ENCODE measurements at places on chromosomes 5 and 9.

GRCh38 chr9:99135456-99135855 lies 30.5 kb downstream of the TGFBR1 start:
- no peak for DNase-seq

GRCh38 chr9:1702701-1703100 lies 312.4 kb upstream of the SMARCA2 start:
- no peak for DNase-seq

GRCh38 chr9:38761999-38762398 lies 42.1 kb upstream of the FAM240B start:
- no peak for DNase-seq

- no peak for DNase-seq
These were observed 89.6 kb downstream of the EFNA5 start for GRCh38 chr5:107580889-107581820.

DNA sequence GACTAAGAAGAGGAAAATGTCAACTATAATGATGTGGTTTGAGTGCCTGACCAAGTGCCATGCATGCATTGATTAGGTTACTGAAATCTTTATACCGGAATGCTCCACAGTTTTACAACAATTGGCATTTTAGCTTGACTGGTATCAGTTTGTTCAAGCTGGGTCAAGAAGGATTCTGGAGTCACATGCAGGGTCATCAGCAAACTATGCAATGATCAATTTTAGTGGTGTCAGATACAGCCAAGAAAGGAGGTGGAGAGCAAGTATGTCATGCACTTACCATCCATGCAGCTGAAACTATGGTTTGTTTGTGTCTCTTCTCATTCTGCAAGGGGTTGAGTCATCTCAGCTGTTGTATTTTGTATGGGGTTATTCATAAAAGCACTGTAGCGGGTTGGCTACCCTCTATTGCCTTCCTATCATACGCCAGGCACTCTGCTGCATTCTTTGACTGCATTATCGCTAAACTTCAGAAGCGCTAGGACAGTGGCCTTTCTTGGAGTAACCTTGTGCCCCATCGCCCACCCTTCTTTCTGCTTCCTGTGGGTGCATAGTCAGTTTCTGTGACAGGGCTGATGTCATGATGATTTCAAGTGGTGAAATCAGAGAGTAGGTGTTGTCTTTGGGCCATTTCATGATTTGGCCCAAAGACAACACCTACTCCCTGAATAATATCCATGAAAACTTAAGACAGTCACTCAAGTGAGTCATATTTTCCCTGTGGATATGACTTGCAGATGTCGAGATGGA lies 145.4 kb downstream of the MTX3 start:
- DNase-seq = no peak

DNA sequence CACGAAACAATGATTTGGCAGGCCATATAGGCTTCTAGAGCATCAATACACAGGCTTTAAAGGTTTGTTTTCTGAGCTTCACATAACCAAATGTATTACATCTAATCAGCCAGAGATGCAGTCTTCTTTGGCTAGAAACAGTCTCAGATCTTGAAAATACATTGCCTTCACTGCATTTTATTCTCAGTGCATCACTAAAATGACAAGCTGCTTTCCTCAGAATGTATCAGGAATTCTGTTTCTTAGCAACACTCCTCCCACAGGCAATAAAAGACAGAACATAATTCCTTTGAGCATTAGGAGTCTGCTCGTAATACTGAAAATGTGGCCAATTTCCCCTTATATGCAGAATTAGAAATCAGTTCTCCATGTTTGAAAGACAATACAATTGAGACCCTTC lies 36.9 kb downstream of the FEM1C start:
- DNase-seq = no peak

- no peak for DNase-seq
These were observed 131.5 kb downstream of the ZNF354C start for GRCh38 chr5:179191506-179192184.

GRCh38 chr9:127555840-127556820 lies 55.9 kb upstream of the STXBP1 start:
- peak; percentile 24 for DNase-seq

- no peak for DNase-seq
These were observed 8.7 kb upstream of the QRFP start for GRCh38 chr9:130905125-130905901.

GRCh38 chr9:99172124-99173091 lies 49.3 kb downstream of the ALG2 start:
- DNase-seq = no peak

- DNase-seq = no peak
These were observed 544.5 kb downstream of the CSNK1G3 start for GRCh38 chr5:124056326-124056990.

GRCh38 chr5:127187706-127188105 lies 102.9 kb upstream of the MEGF10 start:
- DNase-seq = no peak

DNA sequence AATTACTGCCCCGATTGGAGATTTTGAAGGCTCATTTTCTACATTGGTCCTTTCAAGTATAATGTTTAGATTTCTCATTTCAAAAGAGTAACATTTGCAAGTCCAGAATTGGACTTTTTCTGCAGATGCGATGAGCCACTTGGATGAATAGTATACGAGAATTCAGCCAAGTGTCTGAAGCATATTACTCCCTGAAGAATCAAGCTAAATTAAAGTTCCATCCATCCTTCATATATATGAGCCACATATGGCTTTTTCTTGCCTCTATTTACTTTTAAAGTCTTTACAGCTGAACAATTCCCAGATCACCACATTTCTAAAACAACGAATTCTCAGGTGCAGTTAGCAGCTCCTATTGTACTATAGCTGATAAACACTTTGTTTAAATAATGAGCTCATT lies 288.7 kb downstream of the CEMIP2 start:
- DNase-seq = no peak

DNA sequence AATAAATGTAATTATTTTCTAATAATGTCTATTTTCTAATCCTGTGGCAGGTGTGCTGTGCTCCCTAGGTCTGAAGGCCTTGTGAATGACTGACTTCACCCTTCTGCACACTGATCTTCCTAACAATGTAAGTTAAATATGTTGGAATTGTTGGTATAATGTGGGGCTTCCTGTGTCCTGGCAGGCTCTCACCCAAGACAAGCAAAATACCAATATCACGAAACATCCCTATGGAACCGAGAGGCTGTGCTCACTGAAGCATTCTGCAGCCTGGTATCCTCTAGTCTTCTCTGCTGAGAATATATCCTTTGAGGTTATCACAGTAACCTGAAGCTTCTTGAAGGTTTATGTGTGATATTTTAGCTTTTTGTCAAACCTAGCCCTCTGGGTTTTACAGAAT lies 159.4 kb downstream of the GABRB2 start:
- DNase-seq = no peak

- DNase-seq = no peak
These were observed 89.9 kb upstream of the FBXW11 start for GRCh38 chr5:172096207-172096940.

GRCh38 chr9:137519553-137519952 lies 30.6 kb downstream of the PNPLA7 start:
- no peak for DNase-seq

DNA sequence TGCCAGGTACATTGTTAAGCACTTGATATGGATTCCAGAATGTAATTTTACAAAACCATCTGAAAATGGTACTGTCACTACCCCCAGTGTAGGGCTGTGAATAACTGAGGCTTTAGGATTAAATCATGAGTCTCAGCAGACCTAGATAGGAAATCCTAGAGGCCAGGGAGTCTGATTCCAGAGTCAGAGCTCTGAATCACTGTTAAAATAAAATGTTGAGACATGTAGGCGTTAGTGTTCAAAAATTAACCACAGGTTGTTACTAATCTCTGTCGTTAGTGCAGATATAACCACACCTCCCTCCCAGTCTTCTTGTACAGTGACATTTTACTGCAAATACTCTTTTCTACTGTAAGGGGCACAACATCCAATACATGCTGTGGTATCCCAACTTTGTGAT lies 1828.8 kb downstream of the MAT2B start:
- DNase-seq = no peak

DNA sequence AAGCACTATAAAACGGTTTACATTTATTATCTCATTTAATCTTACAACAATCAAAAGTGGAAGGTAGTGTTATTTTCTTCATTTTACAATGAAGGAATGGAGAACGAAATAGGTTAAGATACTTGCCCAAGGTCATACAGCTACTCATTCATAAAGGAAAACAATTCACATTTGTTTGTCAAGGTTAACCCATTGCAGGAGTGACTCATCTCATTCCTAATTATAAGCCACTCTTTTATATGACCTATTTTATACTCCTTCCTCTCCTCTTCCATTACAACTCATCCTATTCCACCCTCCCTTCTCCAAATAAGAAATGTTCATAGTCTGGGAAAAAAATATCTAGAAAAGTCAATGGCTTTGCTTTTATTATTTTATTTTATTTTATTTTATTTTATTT lies 29.6 kb downstream of the CRHBP start:
- DNase-seq = no peak

GRCh38 chr9:751137-752051 lies 90.1 kb upstream of the DMRT1 start:
- no peak for DNase-seq

DNA sequence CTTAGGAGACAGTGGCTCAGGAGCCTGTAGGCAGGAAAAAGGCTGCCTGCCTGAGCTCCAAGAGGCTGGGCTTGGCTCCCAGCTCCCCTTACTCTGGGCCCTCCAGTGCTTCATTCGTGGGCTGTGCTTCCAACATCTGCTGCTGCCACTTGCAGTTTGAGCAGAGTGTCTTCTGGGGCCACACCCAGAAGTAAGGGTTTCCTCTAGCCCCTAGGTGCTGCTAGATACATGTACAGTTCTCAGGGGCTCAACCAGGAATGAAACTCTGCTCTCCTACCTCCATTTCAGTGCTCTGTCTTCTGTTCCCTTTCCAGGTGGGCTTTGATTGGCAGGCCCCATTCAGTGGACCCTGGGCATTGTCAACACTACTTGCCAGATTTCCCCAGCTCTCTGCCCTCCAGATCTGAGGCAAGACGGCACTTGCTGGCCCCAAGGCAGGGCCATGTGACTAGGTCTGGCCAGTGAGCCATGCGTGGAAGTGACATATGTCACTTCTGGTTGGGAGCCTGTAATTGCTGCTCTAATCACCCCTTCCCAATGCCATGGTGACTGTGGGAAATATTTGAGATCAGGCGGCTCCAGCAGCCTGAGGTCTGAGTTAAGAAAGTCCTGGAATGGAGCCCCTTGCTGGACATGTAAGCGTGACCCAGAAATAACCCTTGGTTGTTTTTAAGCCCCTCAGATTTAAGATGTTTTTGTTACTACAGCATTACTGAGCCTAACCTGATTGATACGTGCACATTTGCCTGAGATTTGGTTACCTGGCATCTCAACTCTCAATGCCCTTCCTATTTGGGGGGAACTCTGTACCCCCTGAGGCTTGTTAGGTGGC lies 9.4 kb upstream of the BOD1 start:
- no peak for DNase-seq

- no peak for DNase-seq
These were observed 335.1 kb upstream of the DMAC1 start for GRCh38 chr9:8134635-8135034.

DNA sequence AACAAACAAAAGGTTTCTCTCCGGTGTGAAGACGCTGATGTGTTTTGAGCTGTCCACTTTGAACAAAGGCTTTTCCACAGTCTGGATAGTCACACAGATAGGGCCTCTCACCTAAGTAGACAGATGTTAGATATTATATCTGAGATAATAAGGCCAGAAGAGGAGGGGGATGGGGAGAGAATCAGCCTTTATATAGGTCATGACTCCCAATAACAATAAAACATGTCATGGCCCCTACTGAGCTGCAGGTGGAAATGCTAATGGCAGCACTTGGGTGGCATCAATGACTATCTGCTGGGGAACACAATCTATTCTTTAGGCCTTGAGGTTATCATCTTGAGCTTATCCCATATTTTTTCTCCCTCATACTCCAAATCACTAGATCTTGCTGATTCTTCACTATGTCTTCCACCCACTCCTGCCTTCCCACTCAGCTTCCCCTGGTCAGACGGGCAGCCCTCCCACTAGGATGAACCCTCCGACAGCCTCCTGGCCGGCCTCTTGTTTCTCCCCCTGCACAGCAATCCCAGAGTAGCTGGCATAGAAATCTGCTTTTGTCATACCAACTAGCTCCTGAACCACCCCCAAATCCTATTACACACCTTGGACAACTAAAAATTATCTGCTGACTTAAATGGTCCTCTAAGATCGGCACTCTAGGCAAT lies 11.5 kb upstream of the SLC35D2 start:
- no peak for DNase-seq

GRCh38 chr5:23084815-23085214 lies 231.7 kb upstream of the CDH12 start:
- no peak for DNase-seq

DNA sequence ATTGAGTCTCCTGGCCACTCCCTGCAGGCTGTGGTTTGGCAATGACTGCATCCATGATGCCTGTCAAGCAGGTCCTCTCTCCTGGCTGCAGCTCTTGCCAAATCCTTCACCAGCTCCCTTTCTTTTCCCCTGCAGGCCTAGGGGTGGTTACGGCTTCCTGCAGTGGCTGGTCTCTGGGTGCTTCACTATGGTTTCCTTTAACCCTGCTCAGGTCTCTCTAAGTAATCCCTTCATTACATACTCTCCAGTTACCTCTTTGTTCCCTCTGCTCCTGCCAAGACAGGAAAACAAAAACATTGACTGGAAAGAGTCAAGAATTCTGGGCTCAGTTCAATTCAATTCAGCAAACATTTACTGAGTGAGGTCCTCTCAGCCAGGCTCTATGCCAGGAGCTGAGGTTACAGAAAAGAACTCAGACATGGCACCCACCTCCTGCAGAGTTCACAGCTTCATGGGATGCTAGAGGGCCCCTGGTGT lies 19.8 kb upstream of the PTPN3 start:
- no peak for DNase-seq

DNA sequence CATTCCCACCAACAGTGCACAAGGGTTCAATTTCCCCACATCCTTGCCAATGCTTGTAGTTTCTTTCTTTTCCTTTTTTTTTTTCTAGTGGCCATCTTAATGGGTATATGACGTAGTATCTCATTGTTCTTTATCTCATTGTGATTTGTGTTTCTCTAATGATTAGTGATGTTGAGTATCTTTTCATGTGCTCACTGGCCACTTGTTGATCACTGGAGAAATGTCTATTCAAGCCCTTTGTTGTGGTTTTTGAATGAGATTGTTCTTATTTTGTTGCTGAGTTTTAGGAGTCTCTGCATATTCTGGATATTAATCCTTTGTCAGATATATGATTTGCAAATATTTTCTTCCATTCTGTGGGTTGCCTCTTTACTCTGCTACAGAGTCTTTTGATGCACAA lies 1.6 kb upstream of the TMED9 start:
- DNase-seq = no peak

- no peak for DNase-seq
These were observed 82.4 kb upstream of the IFNK start for GRCh38 chr9:27441741-27442070.

GRCh38 chr5:6383376-6383775 lies 5.0 kb upstream of the MED10 start:
- DNase-seq = no peak

DNA sequence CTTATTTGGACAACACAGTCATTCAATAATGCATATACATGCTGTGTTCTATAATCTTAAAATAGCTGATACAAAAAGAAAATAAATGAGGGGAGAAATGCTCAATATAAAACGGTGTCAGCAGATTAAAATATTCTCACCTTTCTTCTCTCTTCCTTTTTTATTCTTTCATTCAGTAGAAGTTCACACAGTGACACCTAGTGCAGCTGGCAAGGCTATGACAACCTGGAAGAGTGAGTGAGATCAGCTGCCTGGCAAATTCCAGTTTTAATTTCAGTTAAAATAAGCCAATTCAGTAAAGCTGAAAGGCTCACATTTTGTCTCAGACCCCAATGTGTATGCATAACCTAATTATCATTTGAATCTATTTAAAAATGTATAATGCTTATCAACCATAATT lies 150.3 kb downstream of the RASEF start:
- no peak for DNase-seq

- no peak for DNase-seq
These were observed 5.1 kb upstream of the ERGIC1 start for GRCh38 chr5:172828911-172829431.

All from activated CD8-positive, alpha-beta memory T cell treated with anti-CD3 and anti-CD28 coated beads for 1 hour (primary cell).